ENCODE measurements at places on chromosomes 3 and 15.
A peak's percentile ranks its signal among the peaks of the same experiment; 100 is the strongest.

- no peak for DNase-seq
Observed at GRCh38 chr3:76034649-76035048, 249.3 kb upstream of the ZNF717 start.

DNA sequence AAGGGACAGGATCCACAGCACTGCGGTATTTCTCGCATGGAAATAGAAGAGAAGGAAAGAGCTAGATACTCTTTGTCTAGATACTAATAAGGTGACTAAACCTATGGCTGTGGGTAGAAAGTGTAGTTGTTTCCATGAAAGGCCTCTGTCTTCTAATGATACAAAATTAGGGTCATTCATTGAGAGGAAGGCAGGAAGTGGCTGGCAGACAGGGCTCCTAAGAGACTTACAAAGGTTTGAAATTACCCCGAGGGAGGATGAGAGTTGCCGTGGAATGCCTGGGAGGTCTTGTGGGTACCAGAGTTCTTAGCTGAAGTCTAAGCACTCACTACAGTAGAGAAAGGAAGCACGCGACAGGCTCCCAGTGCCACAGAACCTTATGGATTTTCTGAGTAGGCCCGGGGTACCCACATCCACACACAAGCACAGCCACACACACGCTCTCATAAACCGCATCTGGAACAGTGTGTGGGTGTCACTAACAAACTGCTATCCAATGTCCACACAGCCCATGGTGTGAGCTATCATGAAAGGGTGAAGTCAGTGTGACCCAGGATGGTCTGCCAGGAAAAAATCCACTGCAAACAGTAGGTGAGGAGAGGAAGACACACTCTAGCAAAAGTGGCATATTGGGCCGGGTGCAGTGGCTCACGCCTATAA lies 221.4 kb downstream of the FAM43A start:
- DNase-seq, result no peak

GRCh38 chr3:64072126-64072525 lies 48.8 kb upstream of the PSMD6 start:
- no peak for DNase-seq

DNA sequence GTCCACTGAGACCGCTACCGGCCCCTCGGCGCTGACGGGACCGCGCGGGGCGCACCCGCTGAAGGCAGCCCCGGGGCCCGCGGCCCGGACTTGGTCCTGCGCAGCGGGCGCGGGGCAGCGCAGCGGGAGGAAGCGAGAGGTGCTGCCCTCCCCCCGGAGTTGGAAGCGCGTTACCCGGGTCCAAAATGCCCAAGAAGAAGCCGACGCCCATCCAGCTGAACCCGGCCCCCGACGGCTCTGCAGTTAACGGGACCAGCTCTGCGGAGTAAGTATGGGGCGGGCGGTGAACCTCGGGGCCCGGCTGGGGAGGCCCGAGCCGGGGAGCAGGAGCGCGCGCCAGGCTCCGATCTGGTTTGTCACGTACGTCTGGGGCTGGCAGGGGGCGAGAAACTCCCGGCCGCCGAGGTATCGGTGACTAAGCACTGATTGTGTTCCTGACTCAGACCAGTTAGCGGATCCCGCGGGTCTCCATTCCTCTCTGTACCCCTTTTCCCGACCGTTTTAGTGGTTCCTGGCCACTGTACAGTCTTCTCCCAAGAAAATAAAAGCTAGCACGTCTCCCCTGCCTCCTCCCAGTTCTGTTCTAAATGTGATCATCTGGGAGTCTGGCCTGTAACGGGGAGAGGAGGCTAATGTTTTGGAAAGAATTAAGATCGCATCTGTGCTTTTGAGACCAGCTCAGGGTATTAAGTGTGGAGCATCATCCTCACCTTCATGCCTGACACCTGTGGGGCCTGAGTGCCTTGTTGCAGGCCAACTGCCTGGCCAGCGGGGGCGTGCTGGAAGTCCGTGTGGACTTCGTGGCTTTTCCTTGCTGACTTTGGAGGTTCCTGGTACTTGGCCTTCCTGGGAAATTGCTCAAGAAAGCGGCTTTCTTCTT lies 691 bp downstream of the MAP2K1 start:
- DNase-seq, result peak; percentile 82

DNA sequence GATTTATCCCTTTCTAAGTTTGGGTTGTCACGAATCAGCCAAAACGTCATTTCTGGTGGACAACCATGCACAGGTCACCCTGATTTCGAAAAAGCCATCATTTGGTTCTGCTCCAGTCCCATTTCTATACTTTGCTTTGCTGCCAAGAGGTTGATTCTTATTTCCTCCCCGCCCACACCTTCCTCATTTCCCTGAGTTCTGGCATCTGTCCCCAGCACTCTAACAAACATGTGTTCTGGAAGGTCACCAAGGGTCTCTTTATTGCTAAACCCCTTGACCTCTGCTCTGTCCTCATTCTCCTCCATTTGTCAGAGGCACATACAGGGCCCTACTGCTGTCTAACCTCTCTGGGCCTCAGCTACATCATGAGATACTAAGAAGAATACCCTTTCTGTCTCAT lies 36.4 kb upstream of the PTPRG start:
- DNase-seq, result peak; percentile 24

DNA sequence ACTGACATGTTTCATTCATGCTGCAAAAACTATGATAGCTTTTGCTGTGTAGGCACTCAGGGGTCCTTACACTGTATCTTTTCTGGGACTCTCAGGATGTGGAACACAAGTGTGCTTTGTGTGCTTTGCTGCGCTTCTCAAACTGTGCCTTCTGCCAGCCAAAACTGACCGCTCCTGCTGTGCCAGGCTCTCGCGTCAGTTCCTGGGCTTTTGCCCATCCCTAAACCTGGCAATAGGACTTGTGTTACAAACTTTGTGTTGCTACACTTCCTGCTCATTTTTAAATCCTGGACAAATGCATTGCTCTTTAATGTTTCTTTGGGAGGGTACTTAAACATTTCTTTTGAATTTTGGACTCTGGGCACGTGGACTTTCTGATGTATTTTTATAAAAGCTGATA lies 60.3 kb downstream of the DIPK2A start:
- peak; percentile 41 for DNase-seq

DNA sequence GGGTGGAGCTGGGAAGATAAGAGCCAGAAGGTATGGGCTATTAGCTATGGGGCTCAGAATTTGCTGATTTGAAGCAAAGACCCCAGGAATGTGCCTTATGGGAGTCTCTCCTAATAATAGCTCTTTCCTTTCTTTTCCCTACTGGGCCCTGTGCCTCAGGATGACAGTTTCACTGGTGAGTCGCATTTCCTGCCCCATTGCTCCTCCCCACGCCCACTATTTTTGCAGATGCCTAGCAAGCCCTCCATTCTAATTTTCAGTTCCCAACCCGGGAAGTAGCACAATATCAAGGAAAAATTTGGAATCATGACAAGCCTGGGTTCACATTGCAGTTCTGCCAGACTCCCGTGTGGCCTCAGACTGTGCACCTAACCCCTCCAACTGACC lies 583 bp downstream of the IL17RE start:
- peak; percentile 56 for DNase-seq

- DNase-seq, result peak; percentile 80
Observed at GRCh38 chr3:58471025-58471887, 20.6 kb upstream of the KCTD6 start.

GRCh38 chr3:124787476-124788195 lies 57.4 kb downstream of the UMPS start:
- DNase-seq, result no peak

GRCh38 chr15:33955945-33956344 lies 12.4 kb upstream of the CHRM5 start:
- DNase-seq, result no peak

GRCh38 chr3:190516416-190516815 lies 2.5 kb downstream of the IL1RAP start:
- DNase-seq, result no peak

GRCh38 chr3:30512576-30512975 lies 93.8 kb upstream of the TGFBR2 start:
- no peak for DNase-seq

DNA sequence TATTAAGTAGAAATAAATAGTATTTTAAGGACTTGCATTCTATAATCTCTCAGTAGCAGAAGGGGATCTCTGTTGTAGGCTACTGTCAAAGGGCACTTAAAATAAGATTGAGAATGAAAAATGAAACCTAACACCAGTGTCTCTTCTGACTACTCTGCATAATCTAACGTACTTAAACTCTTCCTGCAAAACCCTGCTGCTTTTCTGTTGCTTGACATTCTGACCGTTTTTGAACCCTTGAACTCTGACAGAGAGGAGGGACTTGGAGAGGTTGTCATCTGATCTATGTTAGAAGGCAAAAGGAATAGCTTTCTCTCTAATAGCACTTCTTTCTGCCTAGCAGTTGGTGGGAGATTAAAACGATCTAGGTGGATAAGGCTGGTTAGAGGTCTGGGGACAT lies 204.6 kb downstream of the ZIC1 start:
- DNase-seq, result no peak
